NAMALWA (cell line): ENCODE measurements at places on chromosomes 3 and 15.

- DNase-seq, result no peak
These were observed 208.6 kb upstream of the TOPAZ1 start for GRCh38 chr3:44033123-44033522.

DNA sequence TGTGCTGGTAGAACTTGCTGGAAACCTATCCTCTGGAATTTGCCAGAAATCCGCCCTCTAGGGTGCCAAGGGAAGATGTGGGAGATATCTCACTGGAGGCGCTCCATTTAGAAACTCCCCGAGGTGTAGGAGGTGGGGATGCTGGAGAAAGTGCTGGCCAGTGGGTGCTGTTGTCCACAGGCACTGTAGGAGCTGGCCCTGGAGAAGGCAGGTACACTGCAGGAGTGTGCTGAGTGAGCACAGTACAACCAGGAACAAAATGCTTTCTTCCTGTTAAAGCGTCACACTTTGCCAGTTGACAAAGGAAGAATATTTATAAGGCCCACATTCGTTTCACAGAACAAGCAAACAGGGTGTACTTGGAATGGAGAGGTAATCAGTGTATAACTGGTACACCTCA is 119.9 kb downstream of the CACNA1D start:
- no peak for DNase-seq

DNA sequence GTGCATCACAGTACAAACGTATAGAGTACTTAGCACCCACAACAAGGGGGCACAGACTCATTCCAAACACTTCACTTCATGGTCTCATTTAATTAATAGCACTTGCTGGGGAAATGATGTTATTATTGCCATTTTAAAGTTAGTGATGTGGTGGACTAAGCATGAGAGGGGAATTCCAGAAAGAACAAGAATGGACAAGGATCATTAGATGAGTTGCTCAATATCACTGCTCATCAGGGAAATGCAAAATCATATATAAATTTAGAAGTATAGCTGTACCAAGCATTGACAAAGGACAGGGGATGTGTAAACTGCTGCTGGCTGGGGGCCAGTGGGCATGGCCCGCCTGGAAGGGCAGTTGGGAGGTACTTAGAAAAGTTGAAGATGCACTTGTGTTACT is 14.6 kb downstream of the PRR20G start:
- DNase-seq, result no peak

DNA sequence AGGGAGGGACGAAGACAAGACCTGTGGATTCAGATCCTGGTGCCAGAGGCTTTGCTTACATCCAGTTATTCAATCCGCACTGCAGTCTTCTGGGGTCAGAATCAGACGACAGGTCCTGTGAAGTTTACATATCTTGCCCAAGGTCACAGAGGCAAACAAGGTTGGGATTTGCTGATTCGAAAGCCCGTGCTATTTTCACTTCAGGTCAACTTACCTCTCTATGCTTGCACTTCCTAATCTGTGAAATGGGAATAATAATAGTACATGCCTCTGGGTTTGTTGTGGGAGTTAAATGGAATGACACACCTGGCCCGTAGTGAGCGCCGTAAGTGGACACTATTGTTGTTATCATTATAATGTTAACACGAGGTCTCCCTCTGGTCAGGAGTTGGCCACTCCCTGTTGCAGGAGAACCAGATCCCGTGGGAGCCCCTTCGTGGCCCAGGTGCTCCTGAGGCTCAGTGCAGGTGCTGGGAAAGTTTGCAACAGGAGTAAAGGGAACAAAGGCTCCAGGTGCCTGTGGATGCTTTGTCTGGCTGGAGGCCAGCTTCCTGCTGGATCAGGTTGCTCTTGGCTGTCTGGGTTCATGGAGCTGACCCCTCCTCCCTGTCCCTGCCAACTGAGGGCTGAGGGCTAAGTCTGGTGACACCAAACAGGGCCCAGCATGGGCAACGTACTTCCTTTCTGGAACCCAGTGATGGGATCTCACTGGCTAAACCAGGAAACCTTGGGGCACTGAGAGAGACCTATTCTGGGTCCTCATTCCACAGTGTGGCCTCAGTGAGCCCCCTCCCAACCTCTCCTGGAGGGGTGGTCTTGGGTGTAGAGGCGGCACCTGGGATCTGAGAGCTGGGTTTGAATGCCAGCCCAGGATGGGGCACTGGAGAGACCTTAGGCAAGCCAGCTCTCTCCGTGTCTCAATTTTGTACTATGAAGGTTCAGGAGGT is 40.1 kb upstream of the SEMA4B start:
- DNase-seq, result no peak

- no peak for DNase-seq
These were observed 9.5 kb downstream of the CCR9 start for GRCh38 chr3:45895686-45896468.
